ENCODE measurements at places on chromosomes 7 and 10. TPM values are rescaled to one million over a fixed set of nuclear protein-coding genes. Genes with fewer than 3 reads are reported as not detected.

GRCh38 chr7:47405921-47406800 lies 175.8 kb downstream of the TNS3 start:
- peak overlapping the region; percentile 57 for H3K27ac ChIP-seq
- no peaks in the 10 kb centered on the region for H3K4me1 ChIP-seq
- peak; percentile 80 for DNase-seq
- no peak overlapping the region for H3K4me3 ChIP-seq
- H3K27me3 ChIP-seq, result no peaks in the 10 kb centered on the region

The POLD2 gene
- 161 TPM for total RNA-seq

DNA sequence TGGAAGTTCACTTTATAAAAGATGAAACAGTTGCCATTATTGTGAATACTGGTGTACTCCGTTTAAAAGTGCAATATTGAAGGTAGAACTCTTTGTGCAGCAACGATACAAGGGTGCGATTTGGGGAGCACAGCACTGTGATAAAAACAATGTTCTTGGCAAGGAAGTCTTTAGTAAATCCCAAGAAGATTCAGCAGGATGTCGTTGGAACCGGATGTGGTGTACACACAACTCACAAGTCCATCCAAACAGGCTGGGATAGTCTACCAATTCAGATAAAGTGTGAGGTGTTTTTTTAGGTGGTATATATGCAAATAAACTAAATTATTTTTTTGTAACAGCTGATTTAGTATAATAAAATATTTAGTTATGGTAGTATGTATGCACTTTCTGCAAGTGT lies 46.7 kb downstream of the ZNF777 start:
- DNase-seq, result no peak
- H3K4me1 ChIP-seq, result no peaks in the 10 kb centered on the region
- no peak overlapping the region for H3K27ac ChIP-seq
- H3K27me3 ChIP-seq, result no peaks in the 10 kb centered on the region
- H3K4me3 ChIP-seq, result no peak overlapping the region

GRCh38 chr7:137325927-137326326 lies 17.6 kb downstream of the PTN start:
- DNase-seq, result no peak
- H3K4me3 ChIP-seq, result no peak overlapping the region

DNA sequence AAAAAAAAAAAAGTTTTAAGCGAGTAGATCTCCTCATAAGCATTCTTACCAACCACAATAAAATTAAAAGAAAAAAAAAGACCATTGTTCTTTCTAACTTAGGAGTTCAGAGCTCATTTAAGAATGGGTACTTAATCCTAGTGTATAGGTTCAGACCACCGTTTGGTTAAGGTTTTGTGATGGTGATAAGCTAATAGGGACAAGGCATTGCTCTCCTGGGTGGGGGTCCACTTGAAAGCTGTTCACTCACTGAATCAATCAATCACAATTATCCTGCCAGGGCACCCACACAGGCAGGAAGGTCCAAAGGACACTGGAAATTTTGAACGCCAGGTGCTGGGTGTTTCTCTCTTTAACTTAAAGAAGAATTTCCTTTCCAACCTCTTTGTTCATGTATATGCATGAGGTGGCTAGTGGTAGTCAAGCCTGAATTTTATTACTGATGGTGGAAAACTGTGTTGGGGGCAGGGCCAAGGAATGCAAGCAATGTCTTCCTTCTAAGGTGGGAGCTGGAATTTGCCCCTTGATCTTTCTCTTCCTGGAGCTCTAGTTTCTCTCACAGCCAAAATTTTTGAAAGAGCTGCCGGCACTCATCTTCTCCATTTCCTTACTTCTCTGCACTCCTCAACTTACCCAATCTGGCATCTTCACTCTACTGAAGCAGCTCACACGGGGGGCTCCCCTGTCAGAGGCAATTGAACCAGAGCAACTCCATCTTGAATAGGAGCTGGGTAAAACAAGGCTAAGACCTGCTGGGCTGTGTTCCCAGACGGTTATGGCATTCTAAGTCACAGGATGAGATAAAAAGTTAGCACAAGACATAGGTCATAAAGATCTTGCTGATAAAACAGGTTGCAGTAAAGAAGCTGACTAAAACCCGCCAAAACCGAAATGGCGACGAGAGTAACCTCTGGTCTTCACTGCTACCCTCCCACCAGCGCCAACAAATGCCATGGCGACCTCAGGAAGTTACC lies 7.5 kb upstream of the FAM131B start:
- peaks cover 3% of the 10 kb centered on the region for H3K4me1 ChIP-seq
- H3K27me3 ChIP-seq, result no peaks in the 10 kb centered on the region
- no peaks in the 10 kb centered on the region for H3K36me3 ChIP-seq
- H3K4me3 ChIP-seq, result no peak overlapping the region
- peak overlapping the region; percentile 67 for H3K27ac ChIP-seq
- peak; percentile 73 for DNase-seq

GRCh38 chr10:16717622-16718395 lies 99.4 kb downstream of the RSU1 start:
- no peak for DNase-seq
- no peaks in the 10 kb centered on the region for H3K27me3 ChIP-seq
- no peak overlapping the region for H3K4me3 ChIP-seq
- no peak overlapping the region for H3K27ac ChIP-seq
- H3K36me3 ChIP-seq, result no peaks in the 10 kb centered on the region
- H3K4me1 ChIP-seq, result no peaks in the 10 kb centered on the region

- H3K4me3 ChIP-seq, result no peak overlapping the region
- H3K27ac ChIP-seq, result no peak overlapping the region
- no peaks in the 10 kb centered on the region for H3K36me3 ChIP-seq
Measured at GRCh38 chr7:142000244-142000643, 4.6 kb downstream of the MGAM start.

DNA sequence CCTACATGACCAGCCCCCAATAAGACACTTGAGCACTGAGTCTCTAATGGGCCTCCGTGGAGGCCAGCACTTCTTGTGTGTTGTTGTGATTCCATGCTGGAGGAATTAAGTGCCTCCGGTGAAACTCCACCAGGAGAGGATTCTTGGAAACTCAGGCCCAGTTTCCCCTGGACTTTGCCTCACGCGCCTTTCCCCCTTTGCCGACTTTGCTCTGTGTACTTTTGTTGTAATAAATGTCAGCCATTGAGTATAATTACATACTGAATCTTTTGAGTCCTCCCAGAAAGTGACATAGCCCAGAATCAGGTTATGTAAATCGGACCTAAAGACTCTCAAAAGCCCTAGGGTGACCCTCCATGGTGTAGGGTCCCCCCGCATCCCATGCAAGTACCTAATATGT lies 82.4 kb downstream of the DLG5 start:
- peak overlapping the region; percentile 78 for H3K27ac ChIP-seq
- peaks cover 24% of the 10 kb centered on the region for H3K4me1 ChIP-seq
- no peak overlapping the region for H3K4me3 ChIP-seq
- H3K36me3 ChIP-seq, result no peaks in the 10 kb centered on the region

DNA sequence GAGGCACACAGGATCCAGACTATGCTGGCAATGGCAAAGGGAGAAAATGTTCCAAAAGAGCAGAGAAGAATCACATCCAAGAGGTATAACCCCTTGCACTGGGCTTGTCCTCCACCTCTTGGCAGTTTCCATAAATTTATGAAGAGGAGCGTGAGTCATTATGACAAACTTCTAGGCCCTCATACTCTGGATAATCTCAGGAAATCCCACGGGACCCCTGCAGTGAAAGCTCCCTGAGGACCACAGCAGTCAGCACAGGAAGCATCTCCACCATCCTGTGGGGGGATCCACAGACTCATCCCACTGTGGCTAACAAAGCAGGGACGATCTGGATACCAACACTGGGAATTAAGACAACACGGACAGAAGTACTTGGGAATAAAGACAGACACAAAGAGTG lies 30.3 kb upstream of the GPAM start:
- no peaks in the 10 kb centered on the region for H3K27me3 ChIP-seq
- DNase-seq, result no peak
- H3K36me3 ChIP-seq, result no peaks in the 10 kb centered on the region
- H3K27ac ChIP-seq, result no peak overlapping the region

DNA sequence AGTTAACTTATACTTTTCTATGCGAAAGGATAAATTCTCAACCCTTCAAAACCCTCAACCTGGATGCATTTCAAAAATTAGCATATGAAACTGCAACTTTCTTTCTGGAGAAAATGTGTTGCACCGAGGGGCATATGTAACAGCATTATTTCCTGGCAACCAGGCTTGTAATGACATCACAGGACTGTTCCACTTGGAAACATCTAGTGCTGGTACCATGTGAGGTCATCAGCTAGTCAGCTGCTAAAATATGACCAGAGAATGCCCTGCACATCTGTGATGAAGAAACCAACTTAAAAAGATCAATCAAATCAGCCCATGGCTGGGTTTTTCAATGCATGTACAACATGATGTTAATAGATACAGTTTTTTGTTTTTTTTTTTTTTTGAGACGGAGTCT lies 40.0 kb downstream of the FGFR2 start:
- no peak overlapping the region for H3K4me3 ChIP-seq
- H3K4me1 ChIP-seq, result no peaks in the 10 kb centered on the region
- no peak for DNase-seq
- no peaks in the 10 kb centered on the region for H3K27me3 ChIP-seq

- no peak overlapping the region for H3K27ac ChIP-seq
- H3K36me3 ChIP-seq, result no peaks in the 10 kb centered on the region
- no peaks in the 10 kb centered on the region for H3K4me1 ChIP-seq
- H3K27me3 ChIP-seq, result no peaks in the 10 kb centered on the region
- DNase-seq, result no peak
Measured at GRCh38 chr10:117442521-117442920, 67.3 kb upstream of the PDZD8 start.

GRCh38 chr10:7908541-7909210 lies 90.4 kb downstream of the TAF3 start:
- H3K27ac ChIP-seq, result no peak overlapping the region
- DNase-seq, result no peak
- no peaks in the 10 kb centered on the region for H3K27me3 ChIP-seq
- no peaks in the 10 kb centered on the region for H3K4me1 ChIP-seq

- H3K4me3 ChIP-seq, result no peak overlapping the region
- H3K27me3 ChIP-seq, result no peaks in the 10 kb centered on the region
- H3K4me1 ChIP-seq, result no peaks in the 10 kb centered on the region
Measured at GRCh38 chr10:27621461-27621860, 117.4 kb downstream of the RAB18 start.

DNA sequence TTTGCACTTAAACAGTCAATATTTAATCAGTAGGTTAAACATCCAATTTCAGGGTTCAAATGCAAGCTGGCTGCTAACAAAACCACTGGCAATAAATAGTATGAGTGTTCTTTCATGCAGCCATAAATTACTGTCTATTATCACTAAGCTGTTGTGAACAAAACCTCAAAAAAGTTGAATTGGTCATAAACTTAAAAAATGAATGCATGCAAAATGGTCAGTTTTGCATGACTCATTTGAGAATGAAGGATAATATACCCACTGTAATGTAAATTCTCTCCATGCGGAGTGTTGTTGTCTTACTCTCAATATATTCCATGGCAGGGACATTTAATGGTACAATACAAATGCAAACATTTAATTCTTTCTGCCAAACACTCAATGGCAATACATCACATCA lies 226.4 kb downstream of the MAGI2 start:
- no peak overlapping the region for H3K27ac ChIP-seq
- DNase-seq, result no peak
- H3K27me3 ChIP-seq, result no peaks in the 10 kb centered on the region
- no peak overlapping the region for H3K4me3 ChIP-seq

Measured in colonic mucosa (tissue), 4 donors.